Astrocyte (in vitro differentiated cells and primary cell): ENCODE measurements at places on chromosomes 3 and 15.

DNA sequence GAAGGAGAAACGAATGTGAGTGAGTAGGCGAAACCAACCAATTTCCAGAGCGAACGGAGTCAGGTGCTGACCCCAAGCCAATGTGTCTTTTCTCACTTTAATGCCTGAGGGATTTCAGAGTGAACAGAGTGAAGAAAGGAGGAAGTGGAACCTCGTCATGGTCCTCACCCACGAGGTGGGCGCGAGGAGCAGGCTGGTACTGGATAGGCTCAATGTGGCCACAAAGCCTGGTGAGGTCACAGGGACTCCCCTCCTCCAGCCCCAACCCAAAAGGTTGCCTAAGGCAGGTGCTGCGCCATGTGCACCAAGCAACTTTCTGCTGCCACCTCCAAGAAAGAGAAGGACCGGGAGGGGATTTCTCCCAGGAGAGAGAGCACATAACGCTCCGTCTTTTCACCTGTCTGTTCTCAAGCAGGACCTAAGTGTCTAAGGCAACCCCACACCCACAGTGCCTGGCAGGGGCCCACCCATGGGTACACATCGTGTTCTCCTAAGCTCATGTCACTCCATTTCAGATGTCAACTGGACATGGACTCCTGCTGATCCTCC lies 3.8 kb downstream of the NRROS start:
- no peak for DNase-seq

DNA sequence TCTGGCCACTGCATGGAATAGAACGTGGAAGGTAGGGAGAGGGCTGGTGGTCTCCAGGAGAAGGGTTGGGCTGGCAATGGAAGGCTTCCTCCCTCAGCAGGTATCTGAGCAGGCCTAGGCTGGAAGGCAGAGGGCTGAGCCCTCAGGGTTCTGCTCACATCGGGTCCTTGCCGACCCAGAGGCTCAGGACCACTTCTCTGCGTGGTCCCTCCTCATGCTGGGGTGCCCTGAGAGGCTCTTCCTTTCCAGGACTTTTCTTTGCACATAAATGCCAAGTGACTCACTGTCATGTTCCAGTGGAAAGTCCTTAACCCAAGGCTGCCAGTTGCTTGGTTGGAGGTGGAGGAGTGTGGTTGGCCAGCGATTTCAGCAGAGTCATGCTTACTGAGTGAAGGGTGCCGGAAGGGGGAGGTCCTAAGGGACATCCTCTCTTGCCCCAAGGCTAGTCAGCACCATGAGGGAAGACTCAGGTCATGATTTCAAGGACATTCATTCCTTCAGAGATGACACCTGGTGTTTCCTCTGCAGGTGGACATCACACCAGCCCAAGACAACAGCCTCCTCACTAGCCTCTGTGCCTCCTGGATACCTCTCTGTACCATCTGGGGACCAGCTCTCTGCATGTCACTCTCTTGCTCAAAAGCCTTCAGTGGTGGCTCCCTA lies 8.2 kb downstream of the SLC6A6 start:
- peak; percentile 79 for DNase-seq

DNA sequence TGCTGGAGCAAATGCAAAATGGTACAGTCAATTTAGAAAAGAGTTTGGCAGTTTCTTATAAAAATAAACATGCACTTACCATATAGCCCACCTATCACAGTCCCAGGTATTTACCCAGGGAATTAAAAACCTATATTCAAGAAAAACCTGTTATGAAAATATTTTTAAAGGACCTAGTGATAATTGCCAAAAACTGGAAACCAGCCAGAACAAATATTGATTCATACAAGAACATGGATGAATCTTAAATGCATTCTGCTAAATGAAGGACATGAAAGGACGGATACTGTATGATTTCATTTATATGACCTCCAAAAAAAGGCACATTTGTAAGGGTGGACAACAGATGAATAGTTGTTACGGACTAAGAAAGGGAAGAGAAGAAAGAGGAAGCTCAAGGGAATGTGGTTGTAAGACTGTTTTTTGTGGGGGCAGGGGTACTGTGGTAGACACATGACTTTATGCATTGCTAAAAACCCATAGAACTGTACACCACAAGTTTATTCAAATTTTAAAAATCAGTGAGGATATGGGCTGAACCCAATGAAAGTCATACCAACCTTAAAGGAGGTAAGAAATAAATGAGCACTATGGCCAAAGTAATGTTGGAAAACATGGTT lies 61.0 kb downstream of the ZBBX start:
- DNase-seq = no peak

GRCh38 chr3:140974900-140975299 lies 33.3 kb downstream of the SLC25A36 start:
- no peak for DNase-seq

DNA sequence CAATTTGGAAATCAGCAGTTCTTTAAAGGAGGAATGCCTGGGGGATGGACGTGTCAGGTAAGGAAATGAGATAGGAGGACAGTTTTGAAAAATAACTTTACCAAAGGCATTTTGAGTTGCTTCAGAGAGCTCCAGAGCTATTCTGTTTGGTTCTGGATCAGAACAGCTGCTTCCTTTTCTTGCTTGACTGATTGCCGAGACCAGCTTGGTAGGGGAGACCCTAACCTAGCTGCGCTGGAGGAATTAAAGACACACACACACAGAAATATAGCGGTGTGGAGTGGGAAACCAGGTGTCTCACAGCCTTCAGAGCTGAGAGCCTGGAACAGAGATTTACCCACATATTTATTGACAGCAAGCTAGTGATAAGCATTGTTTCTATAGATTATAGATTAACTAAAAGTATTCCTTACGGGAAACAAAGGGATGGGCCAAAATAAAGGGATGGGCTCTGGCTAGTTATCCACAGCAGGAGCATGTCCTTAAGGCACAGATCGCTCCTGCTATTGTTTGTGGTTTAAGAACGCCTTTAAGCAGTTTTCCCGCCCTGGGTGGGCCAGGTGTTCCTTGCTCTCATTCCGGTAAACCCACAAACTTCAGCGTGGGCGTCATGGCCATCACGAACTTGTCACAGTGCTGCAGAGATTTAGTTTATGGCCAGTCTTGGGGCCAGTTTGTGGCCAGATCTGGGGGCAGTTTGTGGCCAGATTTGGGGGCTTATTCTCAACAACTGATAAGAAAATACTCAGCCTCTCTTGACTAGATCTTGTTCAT lies 556.0 kb downstream of the ROBO1 start:
- no peak for DNase-seq

DNA sequence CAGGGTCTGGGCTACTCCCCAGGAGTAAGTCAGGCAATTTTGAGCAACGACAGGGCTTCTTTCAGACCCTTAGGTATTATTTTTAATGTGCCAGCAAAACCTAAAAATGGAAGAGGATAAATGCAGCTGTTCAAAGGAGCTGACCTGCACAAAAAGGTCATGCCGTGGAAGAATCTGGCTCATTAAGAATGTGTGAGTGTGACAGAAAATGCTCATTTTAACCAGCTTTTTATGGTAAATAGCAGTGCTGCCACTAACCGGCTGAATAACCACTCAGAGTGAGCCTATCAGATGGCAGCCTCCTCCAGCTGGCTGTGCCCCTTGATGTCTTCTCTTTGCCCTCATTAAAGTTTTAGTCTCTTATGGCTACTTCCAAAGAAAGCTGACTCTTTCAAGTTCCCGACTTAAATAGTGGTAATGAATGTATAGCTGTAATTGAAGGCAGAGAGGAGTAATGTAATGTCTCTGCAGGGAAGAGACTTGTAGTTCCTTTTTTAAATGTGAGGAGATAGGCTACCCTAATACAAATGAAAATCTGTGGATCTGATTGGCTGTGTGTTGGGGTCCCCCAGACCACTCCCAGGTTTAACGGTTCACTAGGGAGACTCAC lies 9.5 kb upstream of the FSTL1 start:
- DNase-seq = no peak

GRCh38 chr3:120841264-120841663 lies 66.7 kb upstream of the STXBP5L start:
- DNase-seq = no peak

GRCh38 chr3:58993547-58993946 lies 56.3 kb downstream of the CFAP20DC start:
- no peak for DNase-seq

DNA sequence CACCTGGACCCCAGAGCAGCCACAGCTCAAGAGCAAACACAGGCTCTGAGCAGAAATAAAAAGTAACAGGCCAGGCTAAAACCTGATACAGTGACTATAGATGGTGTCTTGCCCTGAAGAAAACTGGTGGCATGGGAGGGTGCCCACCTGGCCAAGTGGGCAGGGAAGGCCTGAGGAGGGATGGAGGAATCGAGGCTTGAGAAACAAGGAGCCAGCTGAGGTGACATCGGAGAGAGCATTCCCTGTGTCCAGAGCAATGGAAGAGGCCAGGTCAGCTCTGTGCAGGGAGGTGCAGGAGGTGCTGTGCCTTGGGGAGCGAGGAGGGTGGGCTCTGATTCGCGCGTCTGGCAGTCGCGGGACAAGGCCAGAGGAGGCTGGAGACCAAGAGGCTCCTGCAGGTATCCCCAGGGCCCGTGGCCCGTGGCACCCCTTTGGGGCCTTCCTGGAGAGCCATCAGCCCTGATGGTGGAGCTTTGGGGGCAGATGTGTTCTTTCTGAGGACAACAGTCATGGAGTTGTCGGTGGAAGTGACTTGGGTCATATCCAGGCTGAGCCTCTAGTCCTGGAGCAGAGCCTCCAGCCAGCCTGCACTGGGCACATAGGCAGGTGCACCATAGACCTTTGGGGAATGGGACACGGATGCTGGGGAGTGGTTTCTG lies 56.1 kb downstream of the PLXNA1 start:
- DNase-seq = no peak

DNA sequence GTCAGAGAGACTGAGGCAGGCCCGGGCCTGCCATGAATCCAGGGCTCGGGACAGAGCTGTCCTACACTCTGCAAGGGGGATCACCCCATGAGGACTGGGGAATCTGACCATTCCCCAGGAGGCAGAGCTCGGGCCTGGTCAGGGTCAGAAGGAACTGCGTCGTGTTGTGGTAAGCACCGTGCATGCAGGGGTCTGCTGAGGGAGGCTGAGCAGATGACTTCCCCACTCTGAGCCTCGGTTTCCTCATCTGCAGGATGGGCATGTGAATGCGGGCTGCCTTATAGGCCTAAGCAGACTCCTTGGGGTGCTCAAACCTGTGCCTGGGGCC lies 61.6 kb upstream of the IQSEC1 start:
- DNase-seq = no peak

GRCh38 chr15:85865070-85865684 lies 70.5 kb upstream of the KLHL25 start:
- DNase-seq = peak; percentile 23

- peak; percentile 34 for DNase-seq
These were observed 16.1 kb downstream of the CD276 start for GRCh38 chr15:73700041-73700842.

- peak; percentile 86 for DNase-seq
These were observed 133.8 kb downstream of the GREM1 start for GRCh38 chr15:32851572-32851971.
